ENCODE measurements at places on chromosomes 3 and 15. TPM values are rescaled to one million over a fixed set of nuclear protein-coding genes. Genes with fewer than 3 reads are reported as not detected.

Gene ACOX2
- not detected for total RNA-seq

GRCh38 chr15:34501131-34501530 is 63.5 kb upstream of the GOLGA8A start:
- DNase-seq, result no peak

GRCh38 chr3:112627419-112627818 is 13.5 kb downstream of the CCDC80 start:
- no peak for DNase-seq

GRCh38 chr3:58287354-58287753 is 18.7 kb upstream of the RPP14 start:
- DNase-seq, result no peak

DNA sequence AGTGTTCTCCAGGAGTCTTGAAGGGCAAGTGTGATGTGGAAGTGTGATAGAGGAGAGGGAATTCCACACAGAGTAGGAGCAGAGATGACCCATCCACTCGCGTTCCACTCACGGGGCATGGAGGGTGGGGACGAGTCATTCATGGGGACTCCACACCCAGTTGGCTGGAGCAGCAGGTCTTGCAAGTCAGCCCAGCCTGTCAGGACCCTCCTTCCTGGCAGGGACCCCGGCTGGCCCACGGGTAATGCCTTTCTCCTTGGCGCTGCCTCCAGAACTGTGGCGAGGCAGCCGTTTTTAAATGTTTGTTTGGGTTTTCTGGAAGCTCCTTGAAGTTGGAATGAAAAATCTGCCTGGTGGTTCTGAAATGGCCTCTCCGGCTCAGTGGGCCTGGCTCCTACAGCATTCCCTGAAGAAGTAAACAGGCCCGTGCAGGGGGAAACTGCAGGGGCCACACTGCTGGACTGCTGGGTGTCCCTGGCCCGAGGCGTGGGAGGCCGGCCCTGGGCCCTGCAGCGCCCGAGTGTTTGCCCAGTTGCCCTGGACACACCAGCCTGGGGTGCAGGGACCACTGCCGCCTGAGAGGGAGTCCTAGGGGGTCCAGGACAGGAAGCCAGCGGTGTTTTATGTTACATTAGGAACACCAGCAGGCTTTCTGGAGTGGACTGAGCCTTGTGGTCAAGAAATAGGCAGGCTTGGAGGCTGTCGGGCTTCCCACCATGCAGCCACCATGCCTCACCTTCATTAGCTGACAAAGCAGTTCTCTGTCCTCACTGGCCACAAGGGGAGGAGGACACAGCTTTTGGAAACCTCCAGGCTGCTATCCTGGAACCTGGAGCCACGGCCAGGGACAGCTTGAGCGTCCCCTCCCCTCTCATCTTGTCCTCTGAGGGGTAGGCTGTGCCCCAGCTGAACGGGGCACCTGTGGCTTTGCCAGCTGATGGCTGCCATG is 61.3 kb downstream of the CEMIP start:
- no peak for DNase-seq

Gene LTK
- 4.9 TPM for total RNA-seq

DNA sequence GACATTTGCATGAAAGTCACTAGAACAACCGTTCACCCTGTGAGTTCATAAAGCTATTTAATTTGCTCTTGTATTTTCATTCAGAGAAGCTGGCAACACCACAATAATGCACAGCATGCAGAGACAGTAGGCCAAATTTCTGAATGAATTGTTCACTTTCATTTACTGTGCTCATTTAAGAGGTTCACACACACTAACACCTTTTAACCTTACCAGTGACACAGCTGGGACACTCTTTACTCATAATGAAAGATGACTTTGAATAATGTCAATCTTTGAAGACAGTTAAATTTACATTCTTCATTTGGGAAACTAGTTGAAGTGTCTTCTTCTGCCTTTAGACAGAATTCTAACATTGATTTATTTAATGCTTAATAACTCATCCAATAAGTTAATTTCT is 95.7 kb downstream of the ROBO1 start:
- no peak for DNase-seq

Gene POPDC2
- 8.0 TPM for total RNA-seq

Gene SLC28A1
- not detected for total RNA-seq

GRCh38 chr3:142495103-142495502 is 47.3 kb upstream of the XRN1 start:
- no peak for DNase-seq

Gene PLIN1
- total RNA-seq, result 0.66 TPM

DNA sequence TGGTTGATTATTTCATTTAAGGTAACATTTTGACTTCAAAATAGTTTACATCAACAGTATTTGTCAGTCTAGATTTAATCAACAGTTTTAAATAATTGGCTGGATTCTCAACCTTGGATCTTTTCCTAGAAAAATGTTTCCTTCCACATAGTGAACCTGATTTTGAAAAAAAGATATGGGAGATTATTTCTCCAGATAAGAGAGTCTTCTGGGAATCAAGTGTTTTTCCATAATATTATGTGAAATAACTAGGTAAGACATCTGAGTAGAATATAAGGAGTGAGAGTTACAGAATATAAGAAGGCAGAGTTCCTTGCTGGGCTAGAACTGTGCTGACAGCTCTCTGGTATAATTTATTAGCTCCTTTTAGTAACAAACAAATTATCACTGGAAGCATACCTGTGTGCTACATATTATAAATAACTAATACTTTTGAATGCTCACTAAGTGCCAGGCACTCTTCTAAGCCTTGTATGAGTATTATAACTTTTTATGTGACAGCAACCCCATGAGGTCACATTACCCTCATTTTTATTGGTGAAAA is 18.8 kb upstream of the TNFSF10 start:
- no peak for DNase-seq

DNA sequence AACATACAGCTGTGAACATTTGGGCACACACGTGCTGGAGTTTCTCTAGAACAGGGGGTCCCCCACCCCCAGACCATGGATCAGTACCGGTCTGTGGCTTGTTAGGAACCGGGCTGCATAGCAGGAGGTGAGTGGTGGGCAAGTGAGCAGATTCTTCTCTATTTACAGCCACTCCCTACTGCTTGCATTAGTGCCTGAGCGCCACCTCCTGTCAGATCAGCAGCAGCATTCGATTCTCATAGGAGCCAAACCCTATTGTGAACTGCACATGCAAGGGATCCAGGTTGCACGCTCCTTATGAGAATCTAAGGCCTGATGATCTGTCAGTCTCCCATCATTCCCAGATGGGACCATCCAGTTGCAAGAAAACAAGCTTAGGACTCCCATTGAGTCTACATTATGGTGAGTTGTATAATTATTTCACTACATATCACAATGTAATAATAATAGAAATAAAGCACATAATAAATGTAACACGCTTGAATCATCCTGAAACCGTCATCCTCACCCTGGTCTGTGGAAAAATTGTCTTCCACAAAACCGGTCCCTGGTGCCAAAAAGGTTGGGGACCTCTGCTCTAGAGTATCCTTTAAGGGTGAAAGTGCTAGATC is 25.8 kb downstream of the CHRM5 start:
- no peak for DNase-seq

DNA sequence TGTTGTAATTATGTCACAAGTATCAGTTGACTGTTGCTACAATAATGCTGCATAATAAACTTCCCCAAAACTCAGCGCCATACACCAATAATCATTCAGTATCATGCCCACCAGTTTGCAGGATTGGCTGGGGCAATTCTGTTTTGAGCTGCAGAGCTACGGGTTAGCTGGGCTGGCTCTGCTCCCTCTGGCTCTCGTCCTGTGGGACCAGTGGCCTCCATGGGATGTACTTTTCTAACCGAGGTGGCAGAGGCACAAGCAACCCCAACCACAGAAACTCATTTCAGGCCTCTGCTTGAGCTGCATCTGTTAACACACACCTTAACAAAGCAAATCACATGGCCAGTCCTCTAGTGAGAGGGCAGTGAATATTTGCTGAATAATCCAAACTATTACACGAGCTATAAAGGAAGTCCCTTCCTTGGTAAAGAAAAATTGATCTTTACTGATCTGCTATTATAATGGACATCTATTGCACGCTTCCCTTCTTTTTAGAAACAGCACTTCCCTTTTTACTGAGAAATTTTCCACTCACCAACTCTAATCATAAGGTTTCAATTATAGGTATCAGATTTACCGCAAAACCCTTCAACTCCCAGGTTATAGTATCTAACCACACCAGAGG is 10.9 kb upstream of the BCL2A1 start:
- DNase-seq, result no peak

GRCh38 chr3:187709155-187709554 is 6.8 kb upstream of the RTP2 start:
- no peak for DNase-seq

GRCh38 chr15:79047676-79048439 is 42.7 kb downstream of the RASGRF1 start:
- no peak for DNase-seq

Gene RBPMS2
- total RNA-seq, result 14.7 TPM

DNA sequence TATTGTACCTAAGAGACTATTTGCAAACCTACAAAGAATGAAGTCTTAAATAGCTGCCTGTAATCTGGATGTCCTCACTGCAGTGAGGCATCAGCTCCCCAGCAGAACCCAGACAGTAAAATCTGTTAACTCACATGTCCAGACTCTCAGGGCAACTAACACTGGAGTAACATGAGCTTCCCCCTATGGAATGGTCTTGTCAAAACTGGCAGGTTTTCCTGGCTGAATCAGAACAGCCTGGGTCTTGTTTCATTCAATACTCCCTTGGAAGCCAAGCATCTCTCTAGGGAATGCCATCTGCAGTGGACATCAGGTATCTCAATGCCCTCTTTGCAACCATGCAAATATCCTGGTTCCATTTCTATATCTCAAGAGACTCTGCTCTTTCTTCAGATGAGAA is 24.4 kb downstream of the PTPN9 start:
- no peak for DNase-seq

Gene SAXO2
- total RNA-seq, result 6.5 TPM

DNA sequence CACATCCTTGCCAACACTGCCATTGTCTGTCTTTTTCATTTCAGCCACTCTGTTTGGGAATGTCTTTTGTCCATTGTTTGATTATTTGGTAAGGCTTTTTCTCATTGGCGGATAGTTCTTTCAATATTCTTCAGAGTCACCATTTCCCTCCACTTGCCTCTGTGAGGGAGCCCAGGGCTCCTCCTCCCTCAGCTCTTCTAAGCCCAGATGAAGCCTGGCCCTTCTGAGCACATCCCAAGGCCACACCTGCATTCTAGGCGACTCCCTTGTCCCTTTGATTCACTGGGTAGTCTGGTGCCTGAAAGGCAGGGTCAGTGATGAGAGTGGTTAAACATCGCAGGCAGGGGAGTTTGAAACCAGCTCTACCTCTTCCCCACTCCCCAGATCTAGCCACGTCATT is 12.4 kb upstream of the LTF start:
- DNase-seq, result no peak

Gene TGM5
- total RNA-seq, result not detected

GRCh38 chr15:44726136-44726535 is 10.2 kb upstream of the TRIM69 start:
- DNase-seq, result peak; percentile 65

Measured in natural killer cell (primary cell).